ENCODE measurements at places on chromosomes 13 and 19.

DNA sequence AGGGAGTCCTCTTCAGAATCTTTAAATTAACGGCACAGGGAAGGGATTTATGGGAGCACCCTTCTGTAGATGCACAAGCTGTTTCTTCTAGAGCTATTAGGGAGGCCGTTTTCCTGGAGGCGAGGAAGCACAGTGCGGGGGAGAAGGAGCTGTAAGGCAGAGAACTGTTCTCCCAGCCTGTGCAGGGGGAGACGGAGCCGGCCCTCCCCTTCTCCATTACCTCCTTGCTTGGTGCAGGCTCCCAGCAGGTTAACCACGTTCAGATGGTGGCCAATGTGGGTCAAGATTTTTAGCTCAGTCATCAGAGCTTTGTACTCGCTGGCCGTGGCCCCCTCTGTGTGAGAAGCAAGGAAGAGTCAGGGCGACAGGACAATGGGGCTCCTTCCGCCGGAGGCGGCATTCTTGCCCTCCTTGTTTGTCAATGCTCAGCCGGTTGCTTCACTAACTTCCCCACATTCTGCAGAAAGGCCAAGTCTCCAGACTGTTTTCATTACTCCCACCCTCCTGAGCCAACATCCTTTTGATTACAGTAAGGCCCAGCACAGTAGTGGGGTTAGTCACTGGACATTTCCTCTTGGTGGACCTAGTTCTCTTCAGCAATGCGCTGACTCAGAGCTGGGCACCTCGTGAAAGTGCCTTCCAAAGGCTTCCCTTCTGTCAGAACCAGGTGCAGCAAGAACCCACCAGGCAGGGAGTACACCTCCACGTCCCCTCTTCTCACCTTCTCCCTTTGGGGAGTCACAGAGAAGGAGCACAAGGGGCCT is 165.4 kb downstream of the FLT1 start:
- DNase-seq: peak; percentile 97

- peak; percentile 5 for DNase-seq
These were observed 14.3 kb downstream of the MRPS12 start for GRCh38 chr19:38944981-38945506.

DNA sequence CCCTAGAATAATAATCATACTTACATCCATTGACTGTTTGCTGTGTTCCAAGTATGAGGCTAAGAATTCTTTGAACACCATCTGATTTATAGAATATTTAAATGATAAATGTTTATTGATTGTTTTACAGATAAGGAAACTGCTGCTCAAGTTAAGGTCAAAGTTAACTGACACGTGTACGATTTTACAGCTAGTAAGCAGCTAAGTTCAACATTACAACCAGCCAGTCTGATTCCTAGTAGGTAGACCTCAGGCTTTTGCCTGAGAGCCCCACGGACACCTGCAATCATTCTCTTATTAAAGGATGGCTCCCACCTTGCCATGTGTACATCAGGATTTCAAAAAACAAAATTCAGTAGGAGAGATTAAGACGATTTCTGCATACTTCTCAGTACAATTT is 141.9 kb downstream of the SPRY2 start:
- no peak for DNase-seq

DNA sequence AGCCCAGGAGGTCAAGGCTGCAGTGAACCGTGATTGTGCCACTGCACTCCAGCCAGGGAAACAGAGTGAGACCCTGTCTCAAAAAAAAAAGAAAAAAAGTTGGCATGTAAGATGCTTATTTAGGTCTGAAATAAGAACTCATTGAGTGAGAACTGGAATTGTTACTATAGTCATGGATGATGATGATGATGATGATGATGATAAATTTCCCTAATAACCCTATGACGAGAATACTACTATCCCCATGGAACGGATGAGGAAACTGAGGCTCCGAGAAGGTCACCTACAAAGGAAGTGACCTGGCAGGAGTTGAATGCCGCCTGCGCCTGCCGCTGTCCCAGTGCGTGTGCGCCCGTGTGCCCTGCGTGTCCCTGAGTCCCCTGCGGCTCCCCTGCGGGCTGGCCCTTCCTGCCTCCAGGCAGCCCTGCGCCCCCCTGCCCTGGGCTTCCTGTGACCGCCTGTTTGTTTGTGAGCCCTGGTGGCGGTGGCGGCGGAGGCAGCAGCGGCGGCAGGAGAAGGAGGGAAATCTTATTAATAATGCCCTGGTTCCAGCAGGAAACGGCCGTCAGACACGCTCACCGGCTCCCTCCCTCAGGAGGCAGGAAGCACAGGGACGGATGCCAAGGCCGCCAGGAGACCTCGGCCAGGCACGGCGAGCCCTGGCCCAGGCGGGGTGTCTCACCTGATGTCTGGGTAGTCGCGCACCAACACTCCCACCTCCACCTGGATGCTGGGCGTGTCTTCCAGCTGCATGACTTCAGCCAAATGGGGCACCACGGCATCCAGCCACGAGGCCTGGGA is 29.6 kb downstream of the EXOC3L2 start:
- no peak for DNase-seq

- DNase-seq: peak; percentile 65
These were observed 812.7 kb upstream of the MIR17HG start for GRCh38 chr13:90534617-90535370.

- peak; percentile 83 for DNase-seq
These were observed 89.2 kb downstream of the RGCC start for GRCh38 chr13:41546372-41547190.

GRCh38 chr13:74889321-74889720 is 592.6 kb downstream of the TBC1D4 start:
- no peak for DNase-seq

GRCh38 chr13:41383386-41383785 is 72.3 kb downstream of the NAA16 start:
- peak; percentile 8 for DNase-seq

GRCh38 chr19:35223862-35224505 is 4.6 kb downstream of the FAM187B start:
- peak; percentile 86 for DNase-seq

- DNase-seq: peak; percentile 29
These were observed 296.1 kb downstream of the PCDH9 start for GRCh38 chr13:66933994-66934393.

GRCh38 chr19:14091813-14092462 is 1.4 kb upstream of the SAMD1 start:
- DNase-seq: no peak

- no peak for DNase-seq
These were observed 3.7 kb upstream of the ARHGAP45 start for GRCh38 chr19:1063030-1063908.

DNA sequence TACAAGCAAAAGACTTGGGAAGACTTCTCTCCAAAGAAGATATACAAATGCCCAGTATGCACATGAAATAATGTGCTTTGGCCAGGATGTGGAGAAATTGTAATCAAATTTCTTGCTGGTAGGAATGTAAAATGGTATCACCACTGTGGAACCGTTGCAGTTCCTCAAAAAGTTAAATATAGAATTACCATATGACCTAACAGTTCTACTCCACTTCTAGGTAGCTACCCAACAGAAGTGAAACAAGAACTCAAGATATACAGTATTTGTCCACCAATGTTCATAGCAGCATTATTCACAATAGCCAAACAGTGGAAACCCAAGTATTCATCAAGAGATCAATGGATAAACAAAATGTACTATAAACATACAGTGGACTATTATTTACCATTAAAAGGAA is 95.0 kb upstream of the KLF5 start:
- no peak for DNase-seq

DNA sequence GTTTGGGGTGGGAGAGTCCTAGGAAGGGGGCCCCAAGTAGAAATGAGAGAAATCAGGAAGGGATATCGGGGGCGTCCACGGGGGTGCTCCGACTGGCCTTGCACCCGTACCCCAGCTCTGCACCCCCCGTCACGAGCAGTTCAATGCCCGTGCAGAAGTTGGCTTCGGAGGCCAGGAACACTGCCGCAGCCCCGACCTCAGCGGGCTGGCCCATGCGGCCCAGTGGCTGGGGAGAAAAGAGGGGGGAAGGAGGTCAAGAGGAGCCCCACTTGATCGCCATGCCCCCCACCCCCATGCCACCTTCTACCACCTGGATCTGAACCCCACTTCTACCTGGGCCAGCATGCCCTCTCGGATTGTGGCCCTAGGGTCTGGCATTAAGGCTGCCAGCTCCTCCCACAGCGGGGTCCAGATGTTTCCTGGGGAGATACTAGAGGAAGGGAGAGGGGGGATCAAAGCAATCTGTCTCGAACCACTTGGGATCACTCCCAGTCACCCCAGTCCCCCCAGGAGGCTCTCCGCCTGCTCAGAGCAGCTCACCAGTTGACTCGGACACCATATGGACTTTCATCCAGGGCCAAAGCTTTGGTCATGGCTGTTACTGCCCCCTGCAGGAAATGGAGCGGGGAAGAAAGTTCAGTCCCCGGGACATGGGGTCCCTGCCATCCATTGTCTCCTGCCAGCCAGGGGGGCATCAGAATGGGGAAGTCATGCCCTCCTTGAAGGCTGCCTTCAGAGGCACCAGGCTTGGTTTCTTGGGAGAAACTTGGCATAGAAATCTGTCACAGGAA is 2.5 kb upstream of the BCAT2 start:
- DNase-seq: no peak

GRCh38 chr13:21181671-21182070 is 5.2 kb downstream of the MRPL57 start:
- DNase-seq: no peak

DNA sequence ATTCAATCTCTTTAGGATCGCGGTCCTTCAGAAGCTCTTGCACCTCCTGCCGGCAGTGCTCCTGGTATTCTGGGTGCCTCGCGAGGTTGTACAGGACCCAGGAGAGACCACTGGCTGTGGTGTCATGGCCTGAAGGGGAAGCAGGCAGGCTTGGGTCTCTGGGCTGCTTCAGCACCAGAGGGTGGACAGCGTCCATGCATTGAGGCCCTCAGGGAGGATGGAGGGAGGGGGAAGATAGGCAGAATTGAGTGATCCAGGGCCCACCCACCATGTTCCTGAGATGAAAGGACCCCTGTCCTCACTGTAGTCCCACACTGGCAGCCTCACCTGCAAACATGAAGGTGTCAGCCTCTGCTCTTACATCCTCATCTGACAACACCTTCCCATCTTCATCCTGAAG is 17.9 kb upstream of the OR10H5 start:
- DNase-seq: no peak

GRCh38 chr13:99892196-99892613 is 79.4 kb downstream of the ZIC5 start:
- DNase-seq: no peak

- no peak for DNase-seq
These were observed 43.8 kb downstream of the SERP2 start for GRCh38 chr13:44417446-44417845.

GRCh38 chr13:48595431-48596429 is 58.0 kb upstream of the CYSLTR2 start:
- DNase-seq: peak; percentile 47

DNA sequence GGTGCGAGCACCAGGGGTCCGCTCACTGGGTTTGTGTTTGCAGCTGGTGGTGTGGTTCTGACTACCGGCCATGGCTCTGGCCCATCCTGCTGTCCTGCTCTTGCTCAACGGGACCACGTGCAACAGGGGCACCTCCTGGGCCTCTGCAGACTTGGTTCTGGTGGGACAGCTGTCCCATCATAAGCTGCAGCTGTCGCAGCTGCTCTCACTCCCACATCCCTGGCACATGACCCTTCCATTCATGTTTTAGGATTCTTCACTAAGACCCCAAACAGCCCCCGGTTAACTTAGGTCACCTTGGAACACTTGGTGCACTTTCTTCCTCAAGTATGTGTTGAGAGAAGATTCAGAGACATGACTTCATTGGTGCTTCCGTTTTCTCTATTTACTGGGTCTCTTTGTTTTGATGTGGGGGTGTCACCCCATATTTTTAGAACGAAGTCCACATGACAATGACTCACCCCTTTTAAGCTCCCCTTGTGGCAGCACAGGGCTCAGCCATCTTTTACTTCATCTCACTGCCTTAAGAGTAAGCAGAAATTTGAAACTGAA is 68.4 kb upstream of the ARHGEF7 start:
- peak; percentile 45 for DNase-seq

DNA sequence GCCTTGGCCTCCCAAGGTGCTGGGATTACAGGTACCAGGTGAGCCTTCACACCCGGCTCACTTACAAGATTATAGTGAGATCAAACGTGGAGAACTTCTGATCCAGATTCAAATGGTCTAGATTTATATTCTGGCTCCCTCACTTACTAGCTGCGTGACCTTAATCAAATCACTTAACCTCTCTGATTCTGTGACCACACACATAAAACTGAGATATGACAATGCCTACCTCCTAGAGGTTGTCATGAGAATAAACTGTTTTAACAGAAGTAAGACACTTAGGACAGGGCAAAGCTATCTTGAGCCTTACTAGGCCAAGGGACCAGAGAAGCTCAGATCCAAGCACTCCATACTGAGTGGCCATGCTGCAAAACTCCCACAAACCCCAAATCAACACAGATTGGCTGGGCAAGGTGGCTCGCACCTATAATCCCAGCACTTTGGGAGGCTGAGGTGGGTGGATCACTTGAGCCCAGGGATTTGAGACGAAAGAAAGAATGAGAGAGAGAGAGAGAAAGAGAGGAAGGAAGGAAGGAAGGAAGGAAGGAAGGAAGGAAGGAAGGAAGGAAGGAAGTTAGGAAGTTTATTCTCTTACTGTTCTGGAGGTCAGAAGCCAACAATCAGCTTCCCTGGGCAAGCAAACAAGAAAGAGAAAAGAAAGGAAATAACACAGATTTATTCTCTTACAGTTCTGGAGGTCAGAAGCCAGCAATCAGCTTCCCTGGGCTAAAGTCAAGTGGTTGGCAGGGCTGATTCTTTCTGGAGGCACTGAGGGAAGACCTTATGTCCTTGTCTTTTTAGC is 46.1 kb upstream of the MAP3K10 start:
- DNase-seq: no peak
